ENCODE measurements at places on chromosomes 4 and X. TPM values are rescaled to one million over a fixed set of nuclear protein-coding genes. Genes with fewer than 3 reads are reported as not detected.

DNA sequence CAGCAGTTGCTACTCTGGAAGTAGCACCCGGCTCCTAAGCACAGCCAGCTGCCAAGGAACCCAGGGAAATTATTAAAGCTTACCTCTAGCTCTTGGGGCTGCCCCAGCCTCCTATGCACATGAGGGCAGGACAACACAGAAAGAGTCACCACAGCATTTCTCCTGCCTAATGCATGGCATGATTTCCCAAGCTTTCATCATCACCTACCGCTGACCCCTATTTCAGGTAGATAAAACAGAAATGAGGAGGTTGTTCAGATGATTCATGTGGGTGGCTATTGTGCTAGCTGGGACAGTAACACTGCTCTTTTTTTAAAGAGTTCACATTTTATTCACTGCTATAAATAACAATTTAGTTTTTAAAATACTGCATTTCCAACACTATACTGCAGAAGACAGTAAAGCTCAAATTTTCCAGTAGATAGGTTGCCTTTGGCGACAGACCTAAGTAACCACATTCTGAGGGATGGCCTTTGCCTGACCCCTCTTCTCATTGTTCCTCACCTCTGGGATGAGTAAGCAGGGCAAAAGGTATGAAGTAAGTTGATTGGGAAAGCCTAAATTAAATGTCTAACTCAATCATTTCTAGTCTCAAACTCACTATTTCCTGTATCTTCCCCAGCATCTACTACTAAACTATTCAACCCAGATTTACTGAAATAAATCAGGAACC, 16.7 kb downstream of the CASK start:
- no peak for DNase-seq

GRCh38 chrX:54177306-54177705, 5.7 kb downstream of the FAM120C start:
- DNase-seq, result no peak

GRCh38 chr4:54729256-54729655, 71.5 kb downstream of the KIT start:
- no peak for DNase-seq

GRCh38 chr4:8532245-8532781, 47.9 kb upstream of the GPR78 start:
- DNase-seq, result no peak

DNA sequence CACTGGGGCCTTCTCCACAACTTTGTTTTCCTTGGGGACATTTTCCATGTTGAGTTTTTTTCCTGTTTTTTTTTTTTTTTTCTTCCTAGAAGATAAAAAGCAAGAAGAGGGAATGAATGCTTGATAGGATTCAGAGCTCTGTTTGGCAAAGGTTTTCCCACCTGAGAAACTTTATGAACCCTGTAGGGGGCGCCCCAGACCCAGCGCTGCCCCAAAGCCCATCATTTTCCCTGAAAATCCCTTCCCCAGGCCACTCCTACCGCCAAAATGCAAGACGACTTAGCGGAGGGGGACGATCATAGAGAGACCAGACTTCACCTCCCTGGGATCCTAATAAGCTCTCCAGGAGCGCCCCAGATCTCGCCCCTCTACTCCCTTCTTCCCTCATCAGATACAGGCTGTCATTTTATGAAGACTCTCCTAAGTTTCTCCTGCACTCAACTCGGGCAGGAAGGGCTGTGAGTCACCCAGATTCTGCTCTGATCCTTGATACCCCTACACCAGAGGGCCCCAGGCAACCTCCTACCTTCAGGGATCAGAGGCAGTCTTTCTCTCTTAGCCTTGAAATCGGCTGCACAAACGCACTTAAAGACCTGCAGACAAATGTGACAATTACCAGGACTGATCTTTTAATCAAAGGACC, 1.4 kb downstream of the BEX5 start:
- no peak for DNase-seq

Gene TRAPPC11
- 26.2 TPM for total RNA-seq
